Urothelium cell line (cell line): ENCODE measurements at places on chromosomes 7 and 10.

GRCh38 chr10:115976342-115976741, 296.7 kb downstream of the GFRA1 start:
- no peak for DNase-seq

- no peak for DNase-seq
These were observed 228.3 kb downstream of the CAMK1D start for GRCh38 chr10:12577610-12578009.

GRCh38 chr7:33411020-33411419, 281.7 kb downstream of the BBS9 start:
- no peak for DNase-seq

- DNase-seq = no peak
These were observed 16.1 kb upstream of the XPNPEP1 start for GRCh38 chr10:109939315-109939961.

DNA sequence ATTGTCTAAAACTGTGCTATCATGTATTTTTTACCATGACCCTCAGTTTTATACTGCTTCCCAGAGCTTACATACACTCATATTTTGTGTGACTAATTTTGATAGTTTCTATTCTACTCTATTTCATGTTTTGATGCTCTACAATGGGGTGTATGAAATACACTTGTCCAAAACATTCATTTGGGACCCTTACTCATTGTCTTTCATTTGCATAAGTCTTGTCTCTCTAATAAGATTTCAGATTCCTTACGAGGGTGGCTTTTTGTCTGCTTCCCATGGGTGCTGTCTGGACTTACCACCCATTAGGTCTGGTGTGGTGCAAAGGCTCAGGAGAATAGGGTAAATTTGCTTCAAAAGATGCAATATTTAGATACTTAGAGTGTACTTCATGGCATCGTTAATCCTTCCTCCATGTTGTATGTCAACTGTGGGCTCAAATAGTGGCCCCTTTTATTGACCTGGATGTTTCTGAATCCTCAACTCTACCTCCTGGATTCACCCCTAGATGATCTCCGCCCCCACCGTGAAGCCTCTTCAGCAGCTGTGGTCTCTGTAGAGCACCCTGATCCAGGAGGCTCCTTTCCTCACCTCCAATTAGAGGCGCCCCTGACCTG, 3.6 kb upstream of the GIMAP5 start:
- no peak for DNase-seq

DNA sequence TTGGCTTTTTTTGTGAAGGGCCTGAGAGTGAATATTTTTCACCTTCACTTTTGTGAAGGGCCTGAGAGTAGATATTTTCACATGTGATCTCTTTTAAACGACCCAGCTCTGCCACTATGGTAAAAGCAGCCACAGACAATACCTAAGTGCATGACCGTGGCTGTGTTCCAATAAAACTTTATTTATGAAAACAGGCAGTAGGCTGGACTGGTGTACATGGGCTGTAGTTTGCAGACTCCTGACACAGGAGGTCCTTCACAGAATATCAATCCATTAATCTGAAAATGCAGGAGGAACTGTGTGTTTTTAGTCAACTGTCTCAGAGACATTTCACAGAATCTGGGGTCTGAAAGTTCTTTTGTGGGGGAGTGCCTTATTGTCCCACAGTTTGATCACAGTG, 186.9 kb downstream of the PRKCQ start:
- no peak for DNase-seq
